ENCODE measurements at places on chromosomes 13 and 19.

GRCh38 chr19:8370176-8371010 lies 6.4 kb downstream of the ANGPTL4 start:
- no peak for DNase-seq

- DNase-seq, result peak; percentile 78
Observed at GRCh38 chr19:1651568-1652291, 685 bp downstream of the TCF3 start.

- no peak for DNase-seq
Observed at GRCh38 chr13:91318886-91319285, 28.6 kb upstream of the MIR17HG start.

GRCh38 chr13:104286566-104287290 lies 1220.5 kb upstream of the SLC10A2 start:
- DNase-seq, result no peak

- DNase-seq, result no peak
Observed at GRCh38 chr13:100454876-100455275, 133.7 kb downstream of the GGACT start.

- DNase-seq, result peak; percentile 74
Observed at GRCh38 chr19:10120538-10121189, 965 bp upstream of the EIF3G start.

- no peak for DNase-seq
Observed at GRCh38 chr19:19451429-19452242, 46.2 kb downstream of the GATAD2A start.

- DNase-seq, result no peak
Observed at GRCh38 chr19:34500656-34501120, 19.1 kb downstream of the WTIP start.

DNA sequence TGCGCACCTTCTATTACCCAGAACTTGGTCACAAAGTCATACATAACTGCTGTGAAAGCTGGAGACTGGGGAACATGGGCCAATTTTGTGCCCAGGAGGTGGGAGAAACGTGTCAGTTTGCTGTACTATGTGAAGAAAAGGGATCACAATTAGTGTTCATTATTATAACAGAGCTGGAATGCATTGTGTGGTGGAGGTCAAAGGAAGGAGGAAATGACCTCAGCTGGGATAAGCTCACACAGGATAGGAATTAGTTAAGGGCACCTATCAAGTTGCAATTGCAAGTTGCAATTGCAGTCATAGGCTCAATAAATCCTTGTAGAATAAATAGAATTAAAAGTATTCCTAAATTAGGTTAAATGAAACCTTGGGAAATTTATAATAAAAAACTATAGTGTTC lies 103.9 kb upstream of the OBI1 start:
- no peak for DNase-seq

DNA sequence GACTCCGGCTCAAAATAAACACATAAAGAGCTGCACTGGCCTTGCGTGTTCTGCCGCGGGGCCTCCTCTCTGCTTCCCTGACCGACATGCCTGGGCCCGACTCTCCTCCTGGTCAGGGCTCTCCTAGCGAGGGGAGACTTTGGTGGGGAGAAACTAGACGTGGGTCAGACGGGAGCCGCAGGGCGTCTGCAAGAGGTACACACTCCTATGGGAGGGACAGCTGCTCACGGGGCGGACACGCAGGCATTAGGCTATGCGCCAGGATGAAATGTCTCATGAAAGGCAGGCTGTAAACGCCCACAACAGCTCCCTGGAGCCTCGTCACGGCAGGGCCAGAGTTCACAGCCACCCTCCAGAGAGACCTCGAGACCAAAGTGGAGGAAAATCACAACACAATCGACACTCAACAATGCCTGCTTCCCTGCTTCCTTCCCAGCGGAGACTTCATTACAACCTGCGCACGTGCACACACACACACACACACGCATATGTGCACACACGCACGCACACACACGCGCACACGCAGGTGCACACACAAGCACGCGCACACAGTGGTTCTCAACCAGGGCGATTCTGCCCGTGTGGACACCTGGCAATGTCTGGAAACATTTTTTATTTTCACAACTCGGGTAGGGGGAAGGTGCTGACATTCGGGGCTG lies 5.8 kb downstream of the SLC39A3 start:
- DNase-seq, result no peak

GRCh38 chr13:51728275-51728673 lies 75.7 kb downstream of the DHRS12 start:
- DNase-seq, result no peak

- DNase-seq, result no peak
Observed at GRCh38 chr19:6501740-6502648, at the start of gene TUBB4A. Gene TUBB4A (minus strand): TSS chr19:6502309. CDS start chr19:6502212, 97 bp downstream.

DNA sequence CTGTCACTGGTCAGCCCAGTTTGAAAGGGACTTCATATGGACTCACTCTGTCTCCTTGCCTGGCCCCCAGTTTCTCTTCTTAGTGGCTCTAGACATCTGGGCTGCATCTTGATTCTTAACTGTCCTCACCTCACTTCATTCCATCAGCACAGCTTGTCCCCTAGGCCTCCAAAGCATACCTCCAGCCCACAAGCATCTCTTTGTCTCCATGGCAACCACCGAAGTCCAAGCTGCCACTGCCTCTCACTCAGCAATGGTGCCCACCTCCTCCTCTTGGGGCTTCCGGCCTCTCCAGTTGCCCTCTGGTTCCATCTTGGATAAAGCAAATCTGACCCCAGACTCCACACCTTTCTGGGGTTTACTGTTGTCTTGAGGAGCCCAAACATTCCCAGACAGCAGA lies 9.9 kb upstream of the KLHL26 start:
- DNase-seq, result no peak

Measured in AG08396 (cell line).